Endothelial cell (in vitro differentiated cells): ENCODE measurements at places on chromosomes 1 and 21. TPM values are rescaled to one million over a fixed set of nuclear protein-coding genes. Genes with fewer than 3 reads are reported as not detected.

DNA sequence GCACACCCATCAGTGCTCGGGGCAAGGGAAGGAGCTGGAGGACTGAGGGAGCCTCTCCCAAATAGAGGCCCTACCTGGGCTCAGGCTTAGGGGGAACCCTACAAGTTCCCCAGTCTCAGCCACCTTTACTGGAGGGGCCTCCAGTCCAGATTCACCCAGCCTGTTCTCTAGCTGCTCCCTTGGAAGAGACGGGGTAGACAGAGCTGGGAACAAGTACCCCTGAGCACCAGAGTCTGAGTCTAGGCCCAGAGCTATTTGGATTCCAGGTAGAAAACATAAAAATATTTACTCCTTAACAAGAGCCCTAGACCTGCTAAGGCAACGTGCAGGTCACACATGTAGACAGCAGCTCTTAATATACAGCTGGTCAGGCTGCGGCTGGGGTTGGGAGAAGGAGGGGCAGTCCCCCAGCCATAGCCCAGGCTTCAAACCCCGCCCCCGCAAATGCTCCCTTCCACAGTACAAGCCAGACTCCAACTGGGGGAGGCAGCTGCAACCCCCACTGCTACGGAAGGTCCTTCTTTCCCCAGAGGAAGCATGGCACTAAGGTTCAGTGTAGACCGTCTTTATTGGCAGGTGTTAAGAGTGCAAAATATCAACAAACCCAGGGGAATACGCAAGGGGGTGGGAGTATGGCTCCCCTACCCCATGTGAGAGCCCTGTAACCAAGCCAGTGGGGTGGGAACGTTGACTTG lies 8.0 kb downstream of the TENT5B start:
- no peak overlapping the region for H3K4me3 ChIP-seq
- no peaks in the 10 kb centered on the region for H3K36me3 ChIP-seq
- H3K4me1 ChIP-seq: peaks cover 8% of the 10 kb centered on the region
- peaks cover 1% of the 10 kb centered on the region for H3K27me3 ChIP-seq
- no peak overlapping the region for H3K27ac ChIP-seq

The ARHGEF16 gene
- total RNA-seq: 1.7 TPM

DNA sequence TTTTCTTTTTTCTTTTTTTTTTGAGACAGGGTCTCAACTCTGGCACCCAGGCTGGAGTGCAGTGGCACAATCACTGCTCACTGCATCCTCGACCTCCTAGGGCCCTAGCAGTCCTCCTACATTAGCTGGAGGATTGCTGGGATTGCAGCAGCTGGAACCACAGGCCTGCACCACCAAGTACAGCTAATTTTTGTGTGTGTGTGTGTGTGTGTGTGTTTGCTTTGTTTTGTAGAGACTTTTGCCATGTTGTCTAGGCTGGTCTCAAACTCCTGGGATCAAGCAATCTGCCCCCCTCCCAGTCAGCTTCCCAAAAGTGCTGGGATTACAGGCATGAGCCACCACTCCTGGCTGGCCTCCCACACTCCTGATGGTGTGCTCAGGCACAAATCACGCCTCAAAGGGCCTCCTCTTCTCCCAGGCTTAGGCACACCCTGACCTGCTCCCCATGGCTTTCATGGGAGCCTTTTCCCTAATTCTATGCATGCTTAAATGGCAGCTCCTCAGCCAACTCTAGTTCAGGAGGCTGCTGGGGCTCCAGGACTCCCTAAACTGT lies 9.4 kb downstream of the FAM229A start:
- DNase-seq: no peak
- peaks cover 55% of the 10 kb centered on the region for H3K4me1 ChIP-seq
- peaks cover 5% of the 10 kb centered on the region for H3K36me3 ChIP-seq
- H3K27ac ChIP-seq: peak overlapping the region; percentile 0
- peak overlapping the region; percentile 69 for H3K4me3 ChIP-seq

DNA sequence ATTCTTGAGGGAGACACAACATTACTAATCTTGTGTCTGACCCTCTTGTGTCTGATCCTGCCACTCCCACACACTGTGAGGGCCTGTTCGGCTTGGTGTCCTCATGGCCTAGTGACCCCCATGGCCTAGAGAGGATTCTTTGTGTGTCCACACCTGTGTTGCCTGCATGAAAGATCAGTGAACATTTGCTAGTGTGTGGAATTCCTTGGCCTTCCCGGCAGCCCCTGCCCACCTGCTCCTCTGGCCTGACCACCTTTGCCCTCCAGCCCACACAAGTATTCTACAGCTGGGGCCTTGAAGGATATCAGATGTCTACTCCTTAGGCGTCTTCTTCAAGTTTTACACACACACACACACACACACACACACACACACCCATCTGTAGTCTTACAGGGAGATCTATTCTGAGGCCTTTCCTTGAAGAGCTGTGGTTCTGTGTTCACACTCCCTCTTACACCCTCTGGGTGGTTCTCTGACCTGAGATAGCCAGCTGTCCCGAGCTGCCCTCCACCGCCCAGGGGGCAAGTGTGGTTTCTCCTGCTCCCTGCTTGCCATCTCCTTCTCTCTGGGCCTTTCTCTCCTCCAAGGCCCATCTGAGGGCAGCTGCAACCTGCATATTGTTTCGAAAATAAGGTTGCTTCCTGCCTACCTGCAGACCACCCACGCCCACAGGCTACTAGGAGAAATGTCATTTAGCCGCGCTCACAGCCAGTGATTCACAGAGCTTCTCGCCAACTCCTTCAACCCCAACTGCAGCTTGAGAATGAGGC lies 45.4 kb downstream of the CD247 start:
- no peak for DNase-seq
- H3K27ac ChIP-seq: no peak overlapping the region
- H3K27me3 ChIP-seq: peaks cover 2% of the 10 kb centered on the region
- H3K36me3 ChIP-seq: no peaks in the 10 kb centered on the region
- H3K4me3 ChIP-seq: no peak overlapping the region

The RGS7 gene
- total RNA-seq: 1.4 TPM

DNA sequence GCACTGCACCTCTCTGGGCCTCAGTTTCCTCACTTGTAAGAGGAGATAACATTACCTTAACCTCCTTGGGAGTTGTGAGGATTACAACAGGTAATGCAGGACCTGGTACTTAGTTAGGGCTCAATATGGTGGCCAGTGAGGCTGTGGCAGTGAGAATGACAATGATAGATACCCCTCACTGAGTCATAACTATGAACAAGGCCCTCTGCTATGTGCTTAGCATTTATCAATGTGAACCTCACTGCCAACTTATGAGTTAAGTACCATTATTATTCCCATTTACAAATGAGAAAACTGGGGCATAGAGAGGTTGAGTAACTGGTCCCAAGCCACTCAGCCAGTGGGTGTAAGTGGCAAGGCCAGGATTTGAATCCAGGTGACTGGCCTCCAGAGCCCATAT lies 64.4 kb downstream of the HMGB4 start:
- no peaks in the 10 kb centered on the region for H3K4me1 ChIP-seq
- H3K27ac ChIP-seq: no peak overlapping the region
- peaks cover 2% of the 10 kb centered on the region for H3K27me3 ChIP-seq
- H3K36me3 ChIP-seq: no peaks in the 10 kb centered on the region
- no peak overlapping the region for H3K4me3 ChIP-seq
- no peak for DNase-seq

DNA sequence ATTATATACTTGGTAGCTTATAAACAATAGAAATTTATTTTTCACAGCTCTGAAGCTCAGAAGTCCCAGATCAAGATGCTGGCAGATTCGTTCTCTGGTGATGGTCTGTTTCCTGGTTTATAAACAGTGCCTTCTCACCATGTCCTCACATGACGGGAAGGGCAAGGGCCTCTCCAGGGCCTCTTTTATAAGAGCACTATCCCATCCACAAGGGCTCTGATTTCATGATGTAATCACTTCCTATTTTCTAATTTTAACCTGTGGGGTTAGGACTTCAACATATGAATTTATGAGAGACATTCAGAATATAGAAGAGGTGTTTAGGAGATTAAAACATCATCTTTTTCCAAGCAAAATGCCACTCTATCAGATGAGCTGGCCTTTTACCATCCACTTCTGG lies 32.1 kb upstream of the PLPPR4 start:
- no peak for DNase-seq
- H3K4me1 ChIP-seq: no peaks in the 10 kb centered on the region
- H3K27me3 ChIP-seq: no peaks in the 10 kb centered on the region
- H3K4me3 ChIP-seq: no peak overlapping the region

- H3K4me1 ChIP-seq: peaks cover 31% of the 10 kb centered on the region
- H3K4me3 ChIP-seq: peak overlapping the region; percentile 21
- H3K36me3 ChIP-seq: peaks cover 30% of the 10 kb centered on the region
- peaks cover 6% of the 10 kb centered on the region for H3K27me3 ChIP-seq
Observed at GRCh38 chr1:156251527-156251926, 3.7 kb upstream of the PAQR6 start.

- H3K27ac ChIP-seq: peak overlapping the region; percentile 92
- H3K27me3 ChIP-seq: peaks cover 5% of the 10 kb centered on the region
- peaks cover 25% of the 10 kb centered on the region for H3K36me3 ChIP-seq
- peak overlapping the region; percentile 40 for H3K4me3 ChIP-seq
Observed at GRCh38 chr21:42221581-42222345, 2.8 kb downstream of the ABCG1 start.

- no peak overlapping the region for H3K4me3 ChIP-seq
- H3K27me3 ChIP-seq: peaks cover 1% of the 10 kb centered on the region
- H3K27ac ChIP-seq: no peak overlapping the region
- no peaks in the 10 kb centered on the region for H3K4me1 ChIP-seq
- H3K36me3 ChIP-seq: no peaks in the 10 kb centered on the region
- no peak for DNase-seq
Observed at GRCh38 chr1:26555550-26555981, 26.0 kb downstream of the RPS6KA1 start.

GRCh38 chr1:227889863-227890405 lies 57.8 kb downstream of the WNT9A start:
- peak; percentile 3 for DNase-seq
- peaks cover 7% of the 10 kb centered on the region for H3K27me3 ChIP-seq
- H3K27ac ChIP-seq: peak overlapping the region; percentile 57
- H3K4me3 ChIP-seq: no peak overlapping the region
- H3K36me3 ChIP-seq: no peaks in the 10 kb centered on the region

DNA sequence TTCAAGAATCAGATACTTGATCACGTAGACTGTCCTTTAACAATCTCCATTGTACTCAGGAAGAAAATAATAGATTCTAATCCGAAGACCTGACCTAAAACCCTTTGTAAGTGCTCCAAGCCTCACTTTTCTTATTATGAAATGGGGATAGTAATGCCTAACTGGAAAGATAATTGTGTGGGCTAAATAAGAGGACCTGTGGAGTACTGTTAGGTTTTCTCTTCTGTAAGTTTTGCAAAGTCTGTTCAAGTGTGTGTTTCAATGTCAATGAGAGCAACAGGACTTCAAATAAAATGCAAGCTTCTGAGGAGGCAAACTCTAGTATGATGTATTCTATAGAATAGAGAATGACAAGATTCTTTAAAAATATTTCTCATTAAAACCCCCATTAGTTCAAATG lies 348.6 kb downstream of the USP25 start:
- H3K4me3 ChIP-seq: no peak overlapping the region
- no peak for DNase-seq
- H3K36me3 ChIP-seq: no peaks in the 10 kb centered on the region
- H3K27ac ChIP-seq: no peak overlapping the region

DNA sequence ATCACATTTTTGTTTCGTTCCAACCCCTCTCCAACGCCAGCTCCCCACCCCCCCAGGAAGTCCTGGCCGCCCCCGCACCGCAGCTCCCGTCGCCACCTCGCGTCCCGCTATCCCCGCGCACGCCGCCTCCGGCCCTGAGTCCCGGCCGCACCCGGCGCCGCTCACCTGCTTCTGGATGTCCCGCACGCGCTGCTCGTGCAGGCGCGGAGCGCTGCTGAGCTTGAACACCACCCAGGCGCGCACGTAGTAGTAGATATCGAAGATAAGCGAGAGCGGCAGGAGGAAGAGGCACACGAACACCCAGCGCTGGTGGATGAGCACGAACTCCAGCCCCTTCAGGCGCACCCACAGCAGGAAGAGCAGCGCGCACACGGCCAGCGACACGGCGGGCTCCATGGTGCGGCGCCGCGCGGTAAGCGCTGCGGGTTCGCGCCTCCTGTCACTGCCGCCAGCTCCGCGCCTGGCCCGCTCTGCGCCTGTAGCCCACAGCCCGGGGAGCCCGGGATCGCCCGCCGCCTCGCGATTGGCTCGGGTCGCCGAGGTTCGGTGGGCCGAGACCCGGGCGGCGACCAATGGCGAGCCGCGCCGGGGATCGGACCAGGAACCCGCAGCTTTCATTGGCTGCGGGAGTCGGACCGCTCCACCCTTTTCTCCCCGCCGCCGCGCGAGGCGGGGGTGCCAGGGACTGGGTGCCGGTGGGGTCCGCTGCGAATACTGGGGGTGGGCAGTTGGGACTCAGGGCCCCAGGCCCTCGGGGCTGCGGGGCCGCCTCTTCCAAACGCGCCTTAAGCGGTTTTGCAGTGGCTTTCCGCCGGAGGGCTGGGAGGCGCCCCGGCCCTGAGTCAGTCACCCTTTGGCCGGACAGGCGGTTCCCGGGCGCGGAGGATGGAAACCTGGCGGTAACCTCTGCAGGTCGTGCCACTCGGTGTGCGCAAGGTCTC lies at the start of gene DHCR24:
DHCR24 (minus strand) TSS at position 472 of the 941 bp plus-strand sequence; CDS start at position 396, 76 bp downstream.
- peak; percentile 86 for DNase-seq
- H3K4me3 ChIP-seq: peak within 1 kb of the TSS; percentile 98
- peaks cover 12% of the 10 kb centered on the region for H3K36me3 ChIP-seq
- peaks cover 41% of the 10 kb centered on the region for H3K4me1 ChIP-seq

The PALMD gene
- 1.9 TPM for total RNA-seq

- peaks cover 3% of the 10 kb centered on the region for H3K27me3 ChIP-seq
- DNase-seq: no peak
Observed at GRCh38 chr1:232704694-232705680, 75.1 kb upstream of the SIPA1L2 start.

- no peaks in the 10 kb centered on the region for H3K36me3 ChIP-seq
- H3K27me3 ChIP-seq: peaks cover 5% of the 10 kb centered on the region
- H3K4me1 ChIP-seq: peaks cover 8% of the 10 kb centered on the region
- no peak for DNase-seq
- no peak overlapping the region for H3K27ac ChIP-seq
Observed at GRCh38 chr1:22880174-22880601, 92.5 kb downstream of the LACTBL1 start.

DNA sequence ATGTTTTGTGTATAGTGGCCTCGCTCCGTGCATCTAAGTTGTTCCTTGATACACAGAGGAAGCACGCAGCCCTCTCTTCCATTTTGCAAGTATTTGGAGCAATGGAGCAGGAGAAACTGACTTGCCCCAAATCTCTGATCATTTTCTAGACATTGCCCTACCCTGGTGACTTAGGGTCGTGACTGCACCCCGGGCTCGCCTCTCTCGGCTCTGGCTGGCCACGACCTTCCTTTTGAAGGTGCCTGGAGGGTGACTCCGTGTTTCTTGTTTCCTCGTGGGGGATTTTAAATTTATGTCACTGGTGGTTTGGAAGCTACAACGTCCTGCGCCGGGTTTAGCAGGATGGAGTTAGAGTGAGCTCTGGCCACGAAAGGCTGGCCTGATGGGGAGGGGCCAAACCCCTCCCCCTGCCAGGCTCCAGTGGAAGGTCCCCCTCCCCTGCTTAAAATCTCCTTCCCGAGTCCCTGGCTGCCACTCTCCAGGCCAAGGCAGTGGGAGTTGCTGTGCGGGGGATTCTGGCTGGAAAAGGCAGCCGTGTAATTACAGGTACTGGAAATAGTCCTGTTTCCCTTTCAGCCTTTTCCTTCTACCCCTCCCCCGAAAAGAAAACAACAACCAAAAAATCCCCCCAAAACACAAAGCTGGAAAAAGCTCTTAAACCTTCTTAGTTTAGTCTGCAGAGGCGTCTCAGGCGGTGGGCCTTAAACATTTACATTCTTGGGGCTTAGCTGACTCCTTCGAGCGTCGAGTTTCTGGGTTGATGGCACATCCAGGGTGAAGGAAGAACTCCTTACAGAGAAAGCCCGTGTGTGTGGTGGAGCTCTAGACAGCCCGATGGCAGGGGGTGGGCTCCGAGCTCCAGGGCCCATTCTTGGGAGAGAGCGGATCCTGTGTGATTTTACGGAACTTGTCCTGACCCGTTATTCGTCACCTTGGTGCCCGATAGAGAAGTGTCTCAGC lies 28.1 kb downstream of the SPSB1 start:
- H3K36me3 ChIP-seq: peaks cover 3% of the 10 kb centered on the region
- H3K4me3 ChIP-seq: no peak overlapping the region
- peaks cover 17% of the 10 kb centered on the region for H3K27me3 ChIP-seq
- no peak for DNase-seq
- peaks cover 26% of the 10 kb centered on the region for H3K4me1 ChIP-seq
